ENCODE measurements at places on chromosomes 3 and 15.

DNA sequence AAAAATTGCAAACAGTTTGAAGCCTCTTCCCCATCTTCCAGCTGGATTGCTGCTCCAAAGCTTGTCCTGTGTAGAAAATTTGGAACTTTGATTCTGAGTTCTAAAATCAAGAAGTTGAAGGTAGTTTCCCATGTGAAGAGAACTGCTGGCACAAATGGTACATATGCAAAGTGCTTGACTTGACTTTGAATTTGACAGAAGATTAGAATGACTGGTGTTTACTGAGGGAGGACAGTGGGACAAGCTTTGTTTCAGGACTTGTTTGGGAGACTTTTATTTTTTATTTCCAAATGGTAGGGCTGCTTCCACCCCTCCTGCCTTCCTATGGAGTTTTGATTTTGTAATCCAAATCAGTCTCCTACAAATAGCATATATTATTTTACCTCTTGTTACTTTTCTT, 7.4 kb downstream of the ZFAND6 start:
- DNase-seq: no peak

- DNase-seq: no peak
Measured at GRCh38 chr15:66651913-66652642, 50.0 kb upstream of the SMAD6 start.

- DNase-seq: no peak
Measured at GRCh38 chr3:138336454-138336999, 6.9 kb upstream of the NME9 start.

- DNase-seq: no peak
Measured at GRCh38 chr3:189233225-189233858, 61.6 kb downstream of the TPRG1 start.

DNA sequence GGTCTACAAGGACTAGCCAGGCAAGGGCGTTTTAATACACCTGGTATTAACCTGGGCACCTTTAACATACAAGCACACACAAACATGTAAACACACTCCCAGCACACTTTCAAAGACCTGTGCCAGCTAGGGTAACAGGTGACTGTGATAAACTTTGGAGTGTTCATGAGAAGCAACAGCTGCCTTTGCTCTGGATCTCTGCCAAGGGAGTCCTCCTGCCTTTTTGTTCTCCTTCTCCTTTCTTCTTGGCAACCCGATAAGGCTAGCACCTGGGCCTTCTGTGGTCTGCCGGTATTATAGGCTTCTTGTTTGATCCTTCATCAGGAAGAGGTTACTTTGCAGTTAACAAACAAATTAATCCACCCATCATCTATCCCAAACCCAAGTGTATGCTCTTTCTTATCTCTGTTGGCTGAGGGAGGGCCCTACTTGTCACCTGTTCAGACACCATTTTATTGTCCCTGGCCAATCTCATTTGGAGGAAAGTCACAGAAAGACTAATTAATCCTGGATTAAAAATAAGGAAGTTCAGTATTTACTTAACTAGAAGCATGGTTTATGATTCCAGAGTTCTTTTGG, at the start of gene RETNLB:
TSS of gene RETNLB (minus strand) at position 7 of the 579 bp plus-strand sequence. CDS start 225 bp downstream, outside the sequence.
- no peak for DNase-seq

- DNase-seq: no peak
Measured at GRCh38 chr3:177150970-177151627, 46.2 kb downstream of the TBL1XR1 start.

GRCh38 chr3:69197922-69198530, 75.6 kb upstream of the LMOD3 start:
- DNase-seq: peak; percentile 35

DNA sequence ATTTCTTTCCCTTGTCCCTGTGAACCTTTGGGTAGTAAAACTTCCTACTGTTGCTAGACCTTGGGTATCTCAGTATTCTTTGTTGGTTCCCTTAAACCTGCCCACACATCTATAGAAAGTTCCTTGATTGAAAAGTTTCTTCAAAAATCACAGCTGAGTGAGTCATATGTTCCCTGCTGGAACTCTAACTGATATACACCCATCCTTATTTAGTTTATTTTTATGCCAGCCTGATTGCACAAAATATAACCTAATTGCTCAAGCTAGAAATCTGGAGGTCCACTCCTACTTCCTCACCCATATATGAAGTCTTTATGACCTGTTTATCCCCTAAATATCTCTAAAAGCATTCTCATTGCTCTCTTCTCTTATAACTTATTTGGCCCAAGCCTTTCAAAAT, 13.7 kb upstream of the GJD2 start:
- DNase-seq: no peak

DNA sequence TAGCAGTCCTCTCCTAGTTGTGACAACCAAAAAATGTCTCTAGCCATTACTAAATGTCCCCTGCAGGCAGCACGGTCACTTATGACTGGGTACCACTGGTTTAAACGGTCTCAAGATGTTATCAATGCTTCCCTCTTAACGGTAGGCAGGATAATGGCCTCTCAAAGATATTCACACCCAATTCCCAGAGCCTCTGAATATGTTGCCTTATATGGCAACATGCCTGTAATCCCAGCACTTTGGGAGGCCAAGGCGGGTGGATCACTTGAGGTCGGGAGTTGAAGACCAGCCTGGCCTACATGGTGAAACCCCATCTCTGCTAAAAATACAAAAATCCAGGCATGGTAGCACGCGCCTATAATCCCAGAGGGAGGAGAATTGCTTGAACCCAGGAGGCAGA, 9.4 kb downstream of the MME start:
- DNase-seq: no peak

DNA sequence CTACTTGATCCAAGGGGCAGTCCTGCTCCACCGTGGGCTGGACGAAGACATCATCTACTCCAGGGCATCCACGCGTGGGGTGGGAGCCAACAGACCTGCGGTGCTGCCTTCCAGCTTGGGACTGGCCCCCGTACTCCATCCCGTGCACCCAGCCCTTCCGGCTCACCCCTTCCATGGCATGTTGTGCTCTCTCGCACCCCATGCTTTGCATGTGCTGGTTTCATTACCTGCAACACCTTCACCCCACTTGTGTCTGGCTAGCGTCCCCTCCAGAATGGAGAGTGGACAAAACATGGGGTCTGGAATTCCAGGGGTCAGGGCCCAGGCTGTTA, 30.2 kb downstream of the SEMA7A start:
- DNase-seq: no peak

- no peak for DNase-seq
Measured at GRCh38 chr15:40322531-40323238, 807 bp upstream of the INAFM2 start.

- no peak for DNase-seq
Measured at GRCh38 chr3:60344340-60344739, 906.9 kb downstream of the FHIT start.

DNA sequence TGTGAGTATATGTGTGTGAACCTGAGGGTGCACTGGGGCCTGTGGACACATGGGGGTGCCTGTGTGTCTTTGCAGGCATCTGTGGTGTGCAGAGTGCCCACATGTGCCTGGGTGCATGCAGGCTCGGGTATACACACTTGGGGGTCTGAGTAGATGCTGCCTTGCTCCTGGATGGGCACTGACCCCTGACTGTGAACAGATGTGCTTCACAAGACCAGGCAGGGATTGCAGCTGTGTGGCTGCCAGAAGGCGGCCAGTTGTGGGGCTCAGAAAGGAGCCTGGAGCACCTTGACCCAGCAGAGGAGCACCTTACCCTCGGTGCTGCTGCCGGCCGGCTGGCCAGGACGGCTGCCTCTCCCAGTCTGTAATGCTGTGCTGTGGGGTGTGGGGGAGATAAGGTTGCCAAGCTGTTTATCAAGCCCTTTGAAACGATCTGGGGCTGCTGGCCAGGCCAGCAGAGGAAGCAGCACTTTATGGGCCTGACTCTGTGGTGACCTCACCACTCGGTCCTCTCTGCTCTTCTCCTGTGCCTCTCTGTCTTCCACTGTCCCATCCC, 55.5 kb upstream of the MRPS22 start:
- no peak for DNase-seq

DNA sequence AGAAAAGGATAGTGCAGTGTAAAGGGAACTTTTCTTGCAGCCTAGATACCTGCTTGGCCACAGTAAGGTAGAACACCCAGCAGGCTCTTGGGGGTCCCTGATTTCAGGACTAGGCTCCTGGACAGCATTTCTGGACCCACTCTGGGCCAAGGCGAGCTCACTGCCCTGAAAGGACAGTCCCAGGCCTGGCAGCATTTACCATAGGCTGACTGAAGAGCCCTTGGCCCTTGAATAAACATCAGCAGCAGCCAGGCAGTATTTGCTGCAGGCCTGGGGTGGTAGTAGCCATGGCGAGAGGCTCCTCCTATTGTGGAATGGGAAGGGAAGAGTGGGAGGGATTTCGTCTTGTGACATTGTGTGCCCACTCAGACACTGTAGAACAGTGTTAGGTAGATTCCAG, 529.2 kb downstream of the TUSC7 start:
- no peak for DNase-seq

- DNase-seq: no peak
Measured at GRCh38 chr3:25830373-25831280, 40.7 kb downstream of the OXSM start.

GRCh38 chr3:179729086-179729485, 76.2 kb downstream of the USP13 start:
- no peak for DNase-seq

DNA sequence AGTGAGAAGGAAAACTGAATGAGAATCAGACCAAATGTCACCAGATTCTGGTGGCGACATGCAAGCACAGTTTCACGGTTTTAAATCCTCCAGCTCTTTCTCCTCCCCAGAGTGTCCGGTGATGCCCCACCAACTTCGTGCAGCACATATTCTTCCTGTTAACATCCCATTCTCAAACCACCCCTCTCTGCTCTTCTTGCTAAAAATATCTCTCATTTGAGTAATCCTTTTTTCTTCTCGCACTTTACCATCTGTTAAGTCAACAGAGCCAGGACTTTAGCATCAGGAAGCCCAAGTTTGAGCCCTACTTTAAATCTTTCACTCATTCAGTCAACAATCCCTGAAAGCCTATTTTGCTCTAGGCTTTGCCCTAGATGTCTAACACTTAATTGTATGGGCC, 68.2 kb upstream of the VGLL4 start:
- DNase-seq: no peak

DNA sequence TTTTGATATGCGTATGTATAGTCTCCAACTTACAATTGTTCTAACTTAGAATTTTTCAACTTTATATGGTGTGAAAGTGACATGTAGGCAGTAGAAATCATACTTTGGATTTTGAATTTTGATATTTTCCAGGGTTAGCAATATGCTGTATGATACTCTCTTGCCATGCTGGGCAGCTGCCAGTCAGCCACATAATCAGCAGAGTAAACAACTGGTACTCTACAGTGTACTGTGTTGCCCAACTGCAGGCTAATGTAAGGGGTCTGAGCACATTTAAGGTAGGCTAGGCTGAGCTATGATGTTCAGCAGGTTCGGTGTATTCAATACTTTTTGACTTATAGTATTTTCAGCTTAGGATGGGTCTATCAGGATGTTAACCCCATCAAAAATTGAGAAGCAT, 52.0 kb upstream of the RYK start:
- DNase-seq: no peak

- DNase-seq: no peak
Measured at GRCh38 chr3:184907681-184908649, 96.0 kb downstream of the VPS8 start.

DNA sequence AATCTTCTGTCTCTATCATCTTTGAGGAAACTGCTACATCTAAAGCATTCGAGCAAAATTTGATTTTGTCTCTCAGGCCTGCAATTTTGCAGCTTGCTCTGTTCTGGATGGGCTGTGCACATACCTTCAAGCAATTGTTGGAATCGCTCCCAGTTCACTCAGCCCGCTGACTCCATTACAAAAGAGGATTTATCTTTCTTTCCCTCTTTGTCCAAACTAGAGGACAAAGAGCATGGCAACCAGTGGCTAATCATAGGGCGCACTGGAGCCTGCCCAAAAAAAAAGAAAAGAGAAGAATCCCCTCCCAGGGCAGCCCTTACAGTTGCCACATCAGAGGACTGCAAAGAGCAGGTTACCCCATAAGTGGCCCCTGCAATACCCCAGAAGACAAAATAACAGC, 49.0 kb upstream of the DUT start:
- DNase-seq: no peak

GRCh38 chr3:17322106-17322793, 420.2 kb downstream of the TBC1D5 start:
- DNase-seq: no peak

GRCh38 chr3:87924485-87924884, 134.3 kb downstream of the CGGBP1 start:
- DNase-seq: no peak

DNA sequence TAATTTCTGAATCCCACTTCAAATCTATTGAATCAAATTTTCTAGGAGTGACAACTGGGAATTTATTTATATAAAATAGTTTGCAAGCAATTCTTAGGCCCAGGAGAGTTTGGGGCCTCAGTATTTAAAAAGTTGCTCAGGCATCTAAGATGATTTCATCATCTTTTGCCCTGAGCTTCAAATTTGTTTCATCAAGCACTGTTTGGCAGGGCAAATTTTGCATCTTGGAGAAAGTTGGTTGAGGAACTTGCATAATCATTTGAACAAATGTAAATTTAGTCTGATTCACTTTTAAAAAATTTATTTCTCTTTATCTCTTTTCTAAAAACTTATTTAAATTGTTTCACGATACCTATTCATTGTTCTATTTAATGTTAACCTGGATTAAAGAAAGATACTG, 702.8 kb downstream of the SI start:
- DNase-seq: no peak

- no peak for DNase-seq
Measured at GRCh38 chr3:133568294-133569014, 5.0 kb upstream of the CDV3 start.

- DNase-seq: no peak
Measured at GRCh38 chr3:186512570-186513302, 31.4 kb downstream of the CRYGS start.

DNA sequence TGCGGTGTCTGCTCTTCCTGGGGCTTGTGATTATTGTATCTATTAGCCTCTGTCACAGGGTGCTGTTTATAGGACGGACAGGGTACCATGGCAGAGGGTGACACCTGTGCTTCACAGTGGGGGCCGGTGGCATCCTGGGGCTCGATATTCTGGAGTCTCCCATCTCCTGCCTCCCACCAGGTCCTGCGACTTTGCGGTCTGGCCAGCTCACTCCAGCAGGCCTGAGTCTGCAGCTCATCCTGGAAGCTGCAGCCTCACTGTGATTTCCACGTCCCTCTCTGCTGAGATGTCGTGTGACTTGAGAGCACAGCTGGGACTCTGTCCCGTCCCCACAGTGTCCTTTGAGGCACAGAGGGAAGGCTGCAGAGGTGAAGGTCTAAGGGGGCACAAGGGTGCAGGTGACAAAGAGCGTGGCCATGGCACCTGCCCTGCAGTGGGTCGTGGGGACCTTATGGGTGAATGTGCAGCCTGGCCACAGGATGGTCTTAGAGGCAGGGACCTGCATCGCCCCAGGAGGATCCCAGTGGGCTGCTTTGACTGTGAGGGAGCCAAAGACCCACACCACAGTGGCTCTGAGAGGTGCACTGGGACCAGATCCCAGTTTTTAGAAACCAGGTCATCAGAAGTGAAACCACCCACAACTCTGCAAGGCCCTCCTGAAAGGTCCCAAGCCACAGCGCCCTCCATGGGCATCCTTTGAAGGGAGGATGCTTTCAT, 172.8 kb downstream of the KLF13 start:
- DNase-seq: no peak

- DNase-seq: no peak
Measured at GRCh38 chr3:150543531-150543930, 2.8 kb downstream of the SERP1 start.

GRCh38 chr15:58980351-58980939, 7.0 kb upstream of the RNF111 start:
- no peak for DNase-seq

Data from stimulated activated CD8-positive, alpha-beta memory T cell treated with anti-CD3 and anti-CD28 coated beads, Interleukin-7, amount 100 ng/mL, for 1 hour (primary cell).